ENCODE measurements at places on chromosomes 2 and 18. TPM values are rescaled to one million over a fixed set of nuclear protein-coding genes. Genes with fewer than 3 reads are reported as not detected.
A peak's percentile ranks its signal among the peaks of the same experiment; 100 is the strongest.

DNA sequence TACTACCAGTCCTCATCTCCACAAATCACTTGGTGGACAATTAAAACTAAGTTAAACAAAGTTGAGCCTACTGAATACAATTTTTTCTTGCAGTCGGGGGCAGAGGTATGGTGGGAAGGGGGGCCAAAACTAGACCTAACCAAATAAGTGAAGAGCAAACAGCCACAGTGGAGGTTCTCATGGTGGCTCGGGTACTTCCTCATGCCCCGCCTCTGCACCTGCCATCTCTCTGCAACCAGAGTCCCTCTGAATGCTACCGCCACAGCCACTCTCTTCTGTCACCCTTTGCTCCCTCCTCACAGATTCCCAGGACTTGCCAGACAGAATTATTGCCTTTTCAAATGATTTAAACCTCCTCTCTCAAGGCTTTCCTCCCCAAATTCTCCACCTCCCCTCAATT, 204.2 kb downstream of the TMEM247 start:
- DNase-seq = no peak

DNA sequence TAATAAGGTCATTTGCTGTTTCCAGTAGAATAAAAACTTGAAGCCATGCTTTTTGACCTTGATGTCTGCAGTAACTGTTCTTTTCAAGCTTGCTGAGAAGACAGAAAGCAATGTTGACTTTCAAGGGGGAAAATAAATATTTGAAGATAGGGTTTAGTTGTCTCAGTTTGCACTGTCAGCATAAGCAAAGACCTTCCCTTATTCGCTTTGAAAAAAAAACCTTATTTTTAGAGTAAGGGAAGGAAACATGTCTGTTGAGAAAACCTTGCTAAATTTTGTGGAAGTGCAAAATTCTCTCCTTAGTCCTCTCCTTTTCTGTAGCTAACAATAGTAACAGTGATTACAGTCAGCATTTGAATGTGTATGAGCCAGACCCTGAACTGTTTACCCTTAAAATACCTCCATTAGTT, 43.1 kb downstream of the MAP4K4 start:
- no peak for DNase-seq

Gene CFAP53
- total RNA-seq = not detected

GRCh38 chr2:223834431-223834830, 3.0 kb downstream of the AP1S3 start:
- DNase-seq = no peak

Gene LCT
- not detected for total RNA-seq

DNA sequence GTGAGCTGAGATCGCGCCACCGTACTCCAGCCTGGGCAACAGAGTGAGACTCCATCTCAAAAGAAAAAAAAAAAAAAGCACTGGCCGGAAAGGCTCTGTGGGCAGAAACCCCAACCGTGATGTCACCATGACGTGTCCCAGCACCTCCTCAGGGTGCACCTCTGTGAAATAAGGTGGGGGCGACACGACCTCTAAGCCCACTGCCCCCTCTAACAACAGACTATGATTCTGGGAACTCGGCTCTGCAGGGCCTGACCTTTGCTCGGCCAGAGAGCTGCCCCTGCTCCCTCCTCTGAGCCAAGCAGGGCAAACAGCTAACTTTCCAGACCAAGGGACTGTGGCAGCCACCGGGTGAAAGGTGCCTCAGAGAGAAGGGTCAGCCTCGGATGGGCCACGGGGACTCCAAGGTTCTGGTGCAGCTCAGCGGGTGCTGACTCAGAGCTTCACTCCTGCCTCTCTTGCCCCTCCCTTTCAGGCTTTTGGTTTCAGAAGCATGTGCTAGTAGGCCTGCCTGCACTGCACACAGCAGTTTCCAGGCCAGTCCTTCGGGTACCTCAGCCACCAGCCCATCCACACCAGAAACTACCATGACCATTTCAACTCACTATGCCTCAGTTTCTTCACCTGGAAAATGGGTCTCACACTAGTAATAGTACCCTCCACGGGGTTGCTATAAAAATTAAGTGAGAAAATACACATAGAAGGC, 8.0 kb downstream of the TMBIM1 start:
- peak; percentile 71 for DNase-seq

GRCh38 chr18:30852541-30852940, 190.0 kb downstream of the DSC3 start:
- DNase-seq = no peak

DNA sequence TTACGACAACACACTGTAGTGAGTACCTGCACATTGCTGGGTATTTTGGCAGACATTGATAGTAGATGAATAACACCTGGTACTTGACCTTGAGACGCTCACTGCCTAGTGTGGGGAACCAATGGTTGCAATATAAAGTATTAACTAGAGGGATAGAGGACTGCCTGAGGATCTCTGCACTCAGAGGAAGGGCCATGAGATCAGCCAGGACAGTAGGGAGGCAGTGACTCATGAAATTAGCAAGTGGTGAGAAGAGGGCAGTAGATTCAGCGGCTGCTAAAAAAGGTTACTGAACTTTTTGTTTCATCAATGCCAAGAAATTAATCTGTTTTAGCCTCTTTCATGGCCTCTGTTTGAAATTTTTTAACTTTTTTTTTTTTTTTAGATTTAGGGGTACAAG, 250.8 kb upstream of the TCF4 start:
- no peak for DNase-seq

GRCh38 chr2:111039628-111040383, 80.9 kb upstream of the BCL2L11 start:
- DNase-seq = peak; percentile 14

Gene FAM117B
- total RNA-seq = 17.5 TPM

- no peak for DNase-seq
Measured at GRCh38 chr2:159129269-159129668, 157.2 kb downstream of the WDSUB1 start.

Gene SLC5A7
- 0.58 TPM for total RNA-seq

Gene G6PC2
- not detected for total RNA-seq

GRCh38 chr2:102387763-102388546, 32.4 kb downstream of the IL18R1 start:
- DNase-seq = no peak

GRCh38 chr2:160752475-160753330, 259.1 kb upstream of the RBMS1 start:
- no peak for DNase-seq

DNA sequence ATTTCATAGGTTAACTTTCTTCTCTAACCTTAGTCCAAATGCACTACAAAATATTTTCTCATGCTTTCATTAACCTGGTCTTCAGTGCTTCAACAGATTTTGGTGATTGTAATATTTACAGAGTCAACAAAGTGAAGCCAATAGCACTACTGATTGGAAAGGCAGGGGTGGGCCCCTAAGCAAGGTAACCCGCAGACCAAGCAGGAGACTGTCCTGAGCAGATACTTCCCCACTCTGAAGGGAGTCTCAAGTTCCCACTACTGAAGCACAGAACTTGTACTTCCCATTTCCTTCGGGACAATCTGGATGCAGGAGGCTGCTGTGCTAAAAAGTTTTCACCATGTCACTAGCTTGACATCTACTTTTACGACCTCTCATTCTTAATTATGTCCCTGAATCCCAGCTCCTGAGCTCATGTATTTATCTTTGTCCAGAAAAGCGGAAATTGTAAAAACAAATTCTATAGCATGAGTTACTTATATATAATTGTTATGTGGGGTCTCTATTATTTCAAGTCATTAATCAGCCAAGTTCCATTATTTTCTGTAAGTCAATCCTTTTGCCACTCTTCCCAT, 311.6 kb upstream of the REV1 start:
- no peak for DNase-seq

DNA sequence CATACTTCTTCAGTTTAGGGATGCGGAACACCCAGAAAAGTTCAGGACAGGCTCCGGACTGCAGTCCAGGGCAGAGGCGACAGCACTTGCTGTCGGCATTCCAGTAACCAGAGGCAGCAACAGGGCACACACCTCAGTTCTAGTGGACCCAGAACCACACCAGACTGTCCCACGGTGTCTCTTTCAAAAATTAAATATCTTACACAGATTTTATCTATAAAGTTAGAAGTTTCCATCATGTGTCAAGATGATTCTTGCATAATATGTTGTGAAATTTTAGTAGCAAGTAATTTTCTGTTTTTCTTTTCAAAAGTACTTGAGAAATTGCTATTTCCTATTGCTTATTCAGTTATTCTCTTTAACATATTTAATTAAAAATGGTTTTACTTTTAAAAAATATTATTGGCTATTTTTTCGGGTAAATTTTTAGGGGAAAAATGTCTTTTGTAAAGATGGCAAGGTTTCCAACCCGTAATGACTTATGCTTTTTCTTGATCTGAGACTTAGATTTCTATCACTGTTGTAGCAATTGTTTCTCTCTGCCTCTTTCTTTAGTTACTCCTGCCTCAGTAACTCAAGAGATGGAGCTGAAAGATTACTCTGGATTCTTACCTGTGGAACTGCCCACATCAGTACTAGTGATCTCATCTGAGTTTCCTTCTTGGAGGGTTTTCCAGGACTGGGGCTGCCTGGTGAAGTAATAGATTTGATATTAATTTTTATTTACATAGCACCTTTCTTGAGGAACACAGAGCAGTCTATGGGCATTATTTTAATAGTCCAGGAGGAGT, 182.7 kb downstream of the LTBP1 start:
- DNase-seq = no peak

GRCh38 chr18:49021076-49021432, 70.3 kb upstream of the SMAD7 start:
- DNase-seq = no peak

Gene VPS54
- 13.8 TPM for total RNA-seq

GRCh38 chr2:190313880-190314279, 5.7 kb downstream of the HIBCH start:
- DNase-seq = no peak

Gene NDUFB3
- total RNA-seq = 130 TPM

GRCh38 chr2:216090369-216090786, 8.7 kb downstream of the TMEM169 start:
- DNase-seq = no peak

- no peak for DNase-seq
Measured at GRCh38 chr2:24452502-24452885, 38.6 kb upstream of the NCOA1 start.

Gene SERPINB12
- total RNA-seq = not detected

DNA sequence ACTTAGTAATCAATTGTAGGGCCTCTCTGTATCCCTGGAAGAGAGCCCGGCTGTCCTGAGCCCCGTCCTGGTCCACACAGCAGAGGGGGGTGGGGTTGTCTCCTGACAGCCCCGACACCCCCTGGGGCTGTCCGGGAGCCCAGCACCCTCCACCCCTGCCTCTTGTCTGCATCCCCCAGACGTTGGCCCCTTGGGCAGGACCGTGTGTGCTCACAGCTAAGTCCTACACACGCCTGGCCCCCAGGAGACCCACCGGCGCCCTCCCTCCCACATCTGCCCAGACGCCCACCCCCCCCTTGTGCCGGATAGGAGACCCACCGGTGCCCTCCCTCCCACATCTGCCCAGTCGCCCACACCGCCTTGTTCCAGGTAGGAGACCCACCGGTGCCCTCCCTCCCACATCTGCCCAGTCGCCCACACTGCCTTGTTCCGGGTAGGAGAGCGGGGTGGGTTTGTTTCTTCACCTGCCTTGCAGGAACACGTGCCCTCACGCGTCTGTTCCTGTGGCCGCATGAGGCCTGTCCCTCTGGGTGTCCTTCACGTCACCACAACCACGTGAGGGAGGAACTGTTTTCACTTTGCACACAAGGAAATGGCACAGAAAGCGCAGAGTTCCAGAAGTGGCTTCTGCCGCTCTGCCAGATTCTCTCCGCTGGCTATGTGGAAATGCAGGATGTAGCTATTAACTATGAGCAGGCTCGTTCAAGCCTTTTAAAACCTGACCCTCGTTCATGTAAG, 61.1 kb upstream of the NFATC1 start:
- no peak for DNase-seq

DNA sequence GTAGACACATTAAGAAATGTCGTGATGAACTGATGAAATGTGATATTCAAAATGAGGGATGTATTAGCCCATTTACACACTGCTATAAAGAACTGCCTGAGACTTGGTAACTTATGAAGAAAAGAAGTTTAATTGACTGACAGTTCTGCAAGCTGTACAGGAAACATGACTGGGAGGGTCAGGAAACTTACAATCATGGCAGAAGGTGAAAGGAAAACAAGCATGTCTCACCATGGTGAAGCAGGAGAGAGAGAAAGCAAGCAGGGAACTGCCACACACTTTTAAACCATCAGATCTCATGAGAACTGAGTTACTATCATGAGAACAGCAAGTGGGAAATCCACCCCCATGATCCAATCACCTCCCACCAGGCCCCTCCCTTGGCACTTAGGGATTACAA, 1010.8 kb upstream of the CELF4 start:
- DNase-seq = no peak

- DNase-seq = no peak
Measured at GRCh38 chr2:219638948-219639755, 11.7 kb downstream of the SLC4A3 start.

GRCh38 chr2:48566592-48567310, 36.8 kb downstream of the STON1 start:
- DNase-seq = peak; percentile 63

DNA sequence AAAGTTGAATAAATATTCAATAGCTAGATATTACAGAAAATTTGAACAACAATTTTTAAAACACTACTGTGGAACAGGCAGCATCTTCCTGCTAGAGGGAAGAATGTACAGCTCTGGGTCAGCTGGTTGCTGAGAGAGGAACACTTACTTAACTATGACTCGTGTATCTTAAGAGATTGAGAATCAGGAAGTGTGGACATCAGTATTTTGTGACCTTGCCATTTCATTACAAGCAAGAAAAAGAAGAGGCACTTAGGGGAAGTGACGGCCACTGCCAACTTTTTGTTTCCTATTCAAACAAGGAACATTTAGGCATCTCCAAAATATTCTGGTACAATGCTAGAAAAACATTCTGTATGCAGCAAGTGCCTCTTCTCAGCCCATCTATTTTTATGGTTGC, 45.9 kb downstream of the ITPRID2 start:
- DNase-seq = no peak

- DNase-seq = no peak
Measured at GRCh38 chr2:145302886-145303285, 783.0 kb upstream of the ZEB2 start.

GRCh38 chr2:157856187-157856515, 20.0 kb downstream of the ACVR1 start:
- no peak for DNase-seq

- DNase-seq = no peak
Measured at GRCh38 chr2:70367722-70368323, 66.0 kb upstream of the FAM136A start.

DNA sequence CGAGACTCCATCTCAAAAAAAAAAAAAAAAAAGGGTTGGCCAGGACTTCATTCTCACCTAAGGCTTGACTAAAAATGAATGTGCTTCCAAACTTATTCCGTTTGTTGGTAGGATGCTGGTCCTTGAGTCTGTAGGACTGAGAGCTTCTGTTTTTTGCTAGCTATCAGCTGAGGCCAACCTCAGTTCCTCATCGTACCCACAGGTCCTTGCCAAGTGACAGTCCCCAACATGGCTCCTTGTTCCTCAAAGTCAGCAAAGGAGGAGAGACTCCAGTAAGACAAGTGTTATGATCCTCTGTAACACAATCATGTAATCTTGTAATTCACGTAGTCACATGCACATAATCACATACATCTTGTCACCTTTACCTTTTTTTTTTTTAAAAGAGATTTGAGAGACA, 37.0 kb downstream of the HAUS1 start:
- no peak for DNase-seq
